Osteocyte (in vitro differentiated cells): ENCODE measurements at places on chromosomes 6 and 20. TPM values are rescaled to one million over a fixed set of nuclear protein-coding genes. Genes with fewer than 3 reads are reported as not detected.

The TSPO2 gene
- total RNA-seq = not detected in 2 replicates

The TSBP1 gene
- not detected in 2 replicates for total RNA-seq

The PRR18 gene
- not detected in 2 replicates for total RNA-seq

The PNPLA1 gene
- not detected in 2 replicates for total RNA-seq

The GUCA1A gene
- total RNA-seq = not detected in 2 replicates

The TRIM10 gene
- not detected in 2 replicates for total RNA-seq

The KIF25 gene
- total RNA-seq = not detected in 2 replicates

DNA sequence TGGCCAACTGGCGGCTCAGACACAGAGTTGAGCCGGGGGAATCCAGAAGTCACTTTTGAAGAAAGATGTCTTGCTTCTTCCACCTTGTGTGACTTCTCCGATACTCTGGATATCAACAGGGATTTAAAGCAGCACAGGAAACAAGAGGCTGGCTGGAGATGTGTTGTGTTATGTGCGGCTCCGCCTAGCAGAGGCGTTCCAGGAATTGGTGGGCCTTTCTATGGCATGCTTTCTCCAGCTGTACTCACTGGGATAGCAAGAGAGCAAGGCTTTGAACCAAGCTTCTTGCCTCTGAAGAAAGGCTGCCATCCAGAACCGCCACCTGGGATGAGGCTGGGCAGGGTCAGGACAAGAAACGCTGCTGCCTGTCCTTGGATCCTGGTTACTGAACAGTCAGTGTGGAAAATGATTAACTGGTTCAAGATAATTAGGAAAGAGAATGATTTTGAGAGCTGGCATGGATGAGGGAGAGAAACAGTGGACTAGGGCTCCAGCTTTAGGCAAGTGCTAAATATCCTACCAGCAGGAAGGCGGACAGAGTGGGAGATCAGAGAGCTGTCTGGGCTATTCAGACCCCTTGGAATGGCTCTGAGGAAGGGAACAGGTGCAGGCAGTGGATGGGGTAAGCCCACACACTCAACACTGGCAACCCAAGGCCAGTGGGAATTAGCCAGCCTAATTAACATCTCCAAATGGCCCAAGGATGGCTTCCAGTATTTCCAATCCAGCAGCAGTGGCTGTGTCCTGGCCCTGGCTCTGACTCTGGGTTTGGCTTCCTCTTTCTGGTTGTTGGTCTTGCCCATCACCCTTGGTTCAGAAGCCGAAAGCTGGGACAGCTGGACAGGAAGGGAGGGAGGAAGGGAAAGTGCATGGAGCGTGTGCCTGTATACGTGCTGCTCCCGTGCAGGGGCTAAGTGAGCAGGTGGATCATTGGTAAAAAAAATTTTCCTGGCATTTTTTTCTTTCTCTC is 31.9 kb downstream of the INSM1 start:
- no peak overlapping the region for H3K27ac ChIP-seq
- H3K27me3 ChIP-seq = no peaks in the 10 kb centered on the region
- H3K36me3 ChIP-seq = no peaks in the 10 kb centered on the region
- no peaks in the 10 kb centered on the region for H3K4me1 ChIP-seq
- no peak overlapping the region for H3K4me3 ChIP-seq

- H3K27me3 ChIP-seq = no peaks in the 10 kb centered on the region
- H3K36me3 ChIP-seq = no peaks in the 10 kb centered on the region
- H3K4me1 ChIP-seq = peaks cover 14% of the 10 kb centered on the region
- DNase-seq = no peak
- no peak overlapping the region for H3K4me3 ChIP-seq
- no peak overlapping the region for H3K27ac ChIP-seq
Measured at GRCh38 chr20:11429889-11430519, 487.7 kb upstream of the BTBD3 start.

- no peaks in the 10 kb centered on the region for H3K36me3 ChIP-seq
- H3K4me1 ChIP-seq = peaks cover 8% of the 10 kb centered on the region
- H3K27me3 ChIP-seq = no peaks in the 10 kb centered on the region
- no peak overlapping the region for H3K4me3 ChIP-seq
Measured at GRCh38 chr6:134195164-134195906, 122.6 kb downstream of the SGK1 start.

DNA sequence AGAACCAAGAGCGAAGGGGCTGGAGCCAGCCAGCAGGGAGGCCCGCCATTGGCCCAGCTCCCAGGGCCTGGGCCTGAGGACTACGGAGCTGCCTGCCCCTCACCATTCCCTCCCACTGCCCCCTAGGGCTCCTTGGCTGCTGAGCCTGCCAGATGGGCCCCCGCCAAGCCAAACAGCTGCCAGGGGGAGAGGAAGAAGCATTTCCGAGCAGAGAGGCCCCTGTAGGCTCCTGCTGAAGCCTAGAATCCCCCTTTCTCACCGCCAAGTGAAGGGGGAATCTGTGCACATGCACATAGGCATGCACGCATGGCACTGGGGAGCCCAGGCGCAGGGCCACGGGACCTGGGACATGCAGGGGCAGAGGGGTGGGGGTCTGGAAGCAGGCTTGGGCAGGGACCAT is 28.5 kb upstream of the MRPS18A start:
- peak overlapping the region; percentile 87 for H3K27ac ChIP-seq
- no peaks in the 10 kb centered on the region for H3K27me3 ChIP-seq
- peak; percentile 94 for DNase-seq
- no peaks in the 10 kb centered on the region for H3K36me3 ChIP-seq
- peaks cover 58% of the 10 kb centered on the region for H3K4me1 ChIP-seq
- peak overlapping the region; percentile 42 for H3K4me3 ChIP-seq

- peaks cover 21% of the 10 kb centered on the region for H3K4me1 ChIP-seq
- H3K27ac ChIP-seq = peak overlapping the region; percentile 95
- H3K27me3 ChIP-seq = no peaks in the 10 kb centered on the region
Measured at GRCh38 chr6:43636308-43636659, 644 bp downstream of the MAD2L1BP start.

DNA sequence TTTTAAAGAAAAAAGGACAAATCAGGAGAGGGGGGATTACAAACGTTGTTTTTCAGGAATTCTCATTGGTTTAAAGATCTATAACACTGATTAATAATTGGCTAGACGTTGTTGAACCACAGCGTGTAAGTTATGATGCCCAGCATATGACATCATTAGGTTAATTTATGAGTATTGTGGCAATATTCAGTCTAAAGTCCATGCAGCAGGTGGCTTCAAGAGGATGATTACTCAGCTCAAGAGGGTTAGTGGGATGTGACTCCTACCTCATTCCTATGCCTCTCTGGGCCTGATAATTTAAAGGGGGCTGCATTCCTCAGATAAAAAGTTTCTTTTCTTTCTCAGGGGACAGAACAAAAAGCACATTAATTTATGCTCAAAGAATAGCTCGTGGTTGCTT is 1309.0 kb downstream of the EPHA7 start:
- peaks cover 6% of the 10 kb centered on the region for H3K36me3 ChIP-seq
- H3K27me3 ChIP-seq = no peaks in the 10 kb centered on the region
- no peak for DNase-seq
- no peak overlapping the region for H3K27ac ChIP-seq
- peaks cover 2% of the 10 kb centered on the region for H3K4me1 ChIP-seq
- no peak overlapping the region for H3K4me3 ChIP-seq

GRCh38 chr20:6053776-6054688 is at the start of gene LRRN4:
Gene LRRN4 (minus strand): TSS chr20:6054060. CDS start chr20:6052799, 1,261 bp downstream.
- peaks cover 29% of the 10 kb centered on the region for H3K27me3 ChIP-seq
- peak within 1 kb of the TSS; percentile 49 for H3K4me3 ChIP-seq
- no peak within 1 kb of the TSS for H3K27ac ChIP-seq
- no peak for DNase-seq
- H3K4me1 ChIP-seq = peaks cover 13% of the 10 kb centered on the region

DNA sequence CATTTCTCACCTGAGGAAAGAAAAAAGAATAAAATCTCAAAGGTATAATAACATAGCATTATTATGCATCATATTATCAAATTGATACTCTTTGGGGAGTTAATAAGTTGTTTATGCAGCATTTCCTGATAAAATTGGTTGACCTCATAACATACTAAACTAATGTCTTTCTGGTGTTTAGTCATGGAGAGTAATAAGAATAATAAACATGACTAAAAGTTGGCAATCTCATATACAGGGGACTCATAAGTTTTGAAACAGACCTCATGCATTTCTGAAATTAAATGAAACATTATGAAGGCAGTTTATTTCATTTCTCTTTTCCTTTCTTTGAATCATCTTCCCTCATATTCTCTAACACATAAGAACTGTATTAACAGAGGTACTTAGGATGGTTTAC is 60.5 kb upstream of the PRDM1 start:
- peaks cover 4% of the 10 kb centered on the region for H3K27me3 ChIP-seq
- H3K4me3 ChIP-seq = no peak overlapping the region

DNA sequence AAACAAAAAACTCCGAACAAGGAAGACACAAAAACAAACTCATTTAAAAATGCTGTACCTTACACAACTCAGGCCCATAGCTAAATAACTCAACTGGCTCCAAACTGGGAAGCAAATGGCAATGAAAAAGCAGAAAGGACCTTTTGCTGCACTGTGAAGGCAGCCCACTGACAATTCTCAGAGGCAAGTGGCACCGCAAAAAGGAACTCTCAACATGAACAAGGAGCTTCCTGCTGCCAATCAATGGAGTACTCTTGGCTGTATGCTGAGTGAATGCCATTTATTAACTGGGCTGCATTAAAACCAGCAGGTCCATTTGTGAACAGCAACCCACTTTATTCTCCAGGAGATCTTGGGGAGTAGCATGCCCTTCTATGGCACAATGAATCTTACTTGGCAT is 209.9 kb downstream of the PTPRK start:
- no peak overlapping the region for H3K4me3 ChIP-seq
- peaks cover 22% of the 10 kb centered on the region for H3K4me1 ChIP-seq
- no peak for DNase-seq
- peaks cover 9% of the 10 kb centered on the region for H3K36me3 ChIP-seq
- no peaks in the 10 kb centered on the region for H3K27me3 ChIP-seq

GRCh38 chr6:47180633-47181032 is 129.1 kb downstream of the TNFRSF21 start:
- no peaks in the 10 kb centered on the region for H3K27me3 ChIP-seq
- H3K36me3 ChIP-seq = no peaks in the 10 kb centered on the region
- no peak for DNase-seq
- no peak overlapping the region for H3K4me3 ChIP-seq

- H3K4me3 ChIP-seq = no peak overlapping the region
- H3K36me3 ChIP-seq = no peaks in the 10 kb centered on the region
- peaks cover 19% of the 10 kb centered on the region for H3K27me3 ChIP-seq
- H3K4me1 ChIP-seq = no peaks in the 10 kb centered on the region
- DNase-seq = no peak
Measured at GRCh38 chr20:13665709-13666395, 27.1 kb upstream of the TASP1 start.

GRCh38 chr6:119446609-119447008 is 97.0 kb upstream of the MAN1A1 start:
- no peaks in the 10 kb centered on the region for H3K36me3 ChIP-seq
- DNase-seq = no peak
- H3K4me3 ChIP-seq = no peak overlapping the region
- H3K27me3 ChIP-seq = no peaks in the 10 kb centered on the region
- peaks cover 14% of the 10 kb centered on the region for H3K4me1 ChIP-seq
